ENCODE measurements at places on chromosomes 4 and X. TPM values are rescaled to one million over a fixed set of nuclear protein-coding genes. Genes with fewer than 3 reads are reported as not detected.

The ZNF718 gene
- 27.1 TPM for total RNA-seq

The RBM3 gene
- 183 TPM for total RNA-seq

The RHOXF2B gene
- total RNA-seq = not detected

The CFP gene
- 0.54 TPM for total RNA-seq

The YY2 gene
- total RNA-seq = 0.60 TPM

The PLAC1 gene
- not detected for total RNA-seq

The RPA4 gene
- total RNA-seq = not detected

The SLC9B2 gene
- 91.0 TPM for total RNA-seq

The CFI gene
- 0.79 TPM for total RNA-seq

The NKX3-2 gene
- not detected for total RNA-seq

The MAGEA12 gene
- total RNA-seq = not detected

The CXCL6 gene
- not detected for total RNA-seq

DNA sequence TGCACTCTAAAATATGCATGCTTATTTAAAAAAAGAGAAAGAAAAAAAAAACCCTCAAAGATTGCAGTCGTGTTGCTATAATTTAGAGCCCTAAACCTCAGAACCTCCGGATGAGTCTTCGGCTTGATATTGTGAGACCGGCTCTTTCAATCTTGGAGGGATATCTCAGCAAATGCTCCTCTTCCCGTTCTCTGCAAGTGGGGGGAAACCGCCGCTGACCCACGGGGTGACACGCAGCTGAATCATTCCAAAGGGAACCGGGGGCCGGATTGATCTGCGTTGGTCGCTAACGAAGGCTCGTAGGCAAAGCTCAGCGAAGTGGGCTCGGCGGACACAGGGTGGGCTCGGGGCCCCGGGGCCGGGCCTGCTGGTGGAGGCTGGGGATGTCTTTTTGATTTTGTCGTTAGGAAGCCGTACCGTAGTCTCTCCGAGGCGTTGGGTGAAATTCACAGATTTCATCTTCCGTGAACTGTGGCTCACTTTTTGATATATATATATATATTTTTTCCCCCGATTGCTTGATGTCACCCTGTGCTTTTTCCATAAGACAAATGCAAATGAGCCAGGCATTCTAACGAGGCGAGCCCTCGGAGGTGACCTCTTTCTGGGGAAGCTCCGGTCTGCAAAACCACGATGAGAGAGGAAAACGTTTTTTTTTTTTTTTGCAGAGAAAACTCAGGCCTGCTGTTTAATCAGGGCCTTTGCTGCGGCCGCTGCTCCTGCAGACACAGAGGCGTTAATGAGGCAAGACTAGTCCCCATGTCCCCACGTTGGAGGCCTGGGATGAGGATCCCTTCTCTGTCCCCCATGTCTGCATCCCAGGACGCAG lies 110.7 kb upstream of the PPP2R3B start:
- no peak for DNase-seq

- DNase-seq = peak; percentile 4
These were observed 8.9 kb downstream of the KDR start for GRCh38 chr4:55116450-55116849.

DNA sequence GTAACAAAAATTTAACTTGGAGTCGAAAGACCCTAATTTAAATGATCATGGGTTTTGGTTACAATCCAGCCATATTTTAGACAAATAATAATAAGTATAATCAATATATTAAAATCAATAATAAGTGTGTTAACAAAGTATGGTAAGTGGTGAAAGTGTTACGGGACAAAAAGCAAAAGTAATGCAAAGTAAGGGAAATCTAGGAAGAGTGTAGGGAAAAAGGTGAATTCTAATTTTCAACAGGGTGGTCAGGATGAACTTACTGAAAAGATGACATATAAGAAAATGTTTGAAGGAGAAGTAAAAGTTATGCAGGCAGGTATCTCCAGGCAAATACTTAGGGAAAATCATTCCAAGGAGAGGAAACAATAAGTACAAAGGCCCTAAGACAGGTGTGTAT lies 32.3 kb downstream of the STX18 start:
- no peak for DNase-seq

GRCh38 chr4:126737899-126738526 lies 894.7 kb upstream of the INTU start:
- DNase-seq = no peak

- DNase-seq = no peak
These were observed 2.4 kb upstream of the GPR82 start for GRCh38 chrX:41721590-41721989.

DNA sequence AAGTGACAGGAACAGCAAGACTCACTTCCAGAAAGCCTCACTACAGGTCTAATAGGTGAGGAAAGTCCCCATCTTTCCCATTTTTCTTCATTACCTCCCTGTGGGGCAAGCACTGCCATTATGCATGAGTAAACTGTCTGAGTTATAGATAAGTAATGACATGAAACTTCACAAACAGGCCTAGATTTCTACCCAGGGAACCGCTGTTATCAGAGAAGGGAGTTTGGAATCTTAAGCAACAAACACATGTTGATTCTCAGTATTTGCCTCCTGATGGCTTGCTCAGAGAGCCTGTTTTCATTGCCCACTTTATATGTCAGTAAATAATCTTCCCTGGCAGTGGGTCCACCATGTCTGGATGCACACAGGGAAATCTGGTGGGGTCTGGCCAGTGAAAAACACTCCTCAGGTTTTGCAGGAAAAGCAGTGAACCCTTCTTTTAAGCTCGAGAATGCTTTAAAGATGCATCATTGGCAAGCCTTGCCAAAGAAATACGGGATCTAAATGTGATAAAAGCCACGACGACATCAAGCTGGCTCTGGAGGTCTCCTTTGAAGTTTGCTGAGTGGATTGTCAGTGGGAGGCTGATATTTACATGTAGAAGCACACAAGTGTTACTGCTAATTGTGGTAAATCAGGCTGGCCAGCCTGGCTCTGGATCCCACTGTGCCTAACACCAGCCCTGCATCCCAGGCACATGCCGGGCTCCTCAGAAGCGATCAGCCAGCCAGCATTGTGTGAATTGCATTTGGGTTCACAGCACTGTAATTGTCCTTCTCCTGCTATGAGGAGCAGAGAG lies 25.2 kb downstream of the PDGFRA start:
- no peak for DNase-seq

DNA sequence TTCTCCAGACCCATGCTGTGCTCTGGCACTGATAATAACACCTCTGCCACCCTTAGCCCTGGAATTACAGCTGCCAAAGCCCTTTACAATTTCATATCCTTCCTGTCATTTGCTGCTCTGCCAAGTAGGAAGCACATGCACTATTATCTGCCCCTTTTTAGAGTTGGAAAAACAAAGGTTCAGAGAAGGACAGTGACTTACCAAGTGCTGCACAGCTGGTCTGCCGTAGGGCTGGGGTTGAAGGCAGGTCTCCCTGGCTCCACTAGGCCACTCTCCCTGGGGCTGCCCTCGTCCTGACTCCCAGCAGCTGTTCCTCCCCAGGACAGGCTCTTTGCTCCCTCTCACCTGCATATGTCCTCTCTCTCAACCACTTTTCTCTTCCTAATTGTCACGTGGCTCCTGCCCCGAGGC lies 73.4 kb downstream of the ANAPC4 start:
- DNase-seq = no peak

- DNase-seq = no peak
These were observed 178.6 kb downstream of the ADAMTS3 start for GRCh38 chr4:72390409-72390808.

DNA sequence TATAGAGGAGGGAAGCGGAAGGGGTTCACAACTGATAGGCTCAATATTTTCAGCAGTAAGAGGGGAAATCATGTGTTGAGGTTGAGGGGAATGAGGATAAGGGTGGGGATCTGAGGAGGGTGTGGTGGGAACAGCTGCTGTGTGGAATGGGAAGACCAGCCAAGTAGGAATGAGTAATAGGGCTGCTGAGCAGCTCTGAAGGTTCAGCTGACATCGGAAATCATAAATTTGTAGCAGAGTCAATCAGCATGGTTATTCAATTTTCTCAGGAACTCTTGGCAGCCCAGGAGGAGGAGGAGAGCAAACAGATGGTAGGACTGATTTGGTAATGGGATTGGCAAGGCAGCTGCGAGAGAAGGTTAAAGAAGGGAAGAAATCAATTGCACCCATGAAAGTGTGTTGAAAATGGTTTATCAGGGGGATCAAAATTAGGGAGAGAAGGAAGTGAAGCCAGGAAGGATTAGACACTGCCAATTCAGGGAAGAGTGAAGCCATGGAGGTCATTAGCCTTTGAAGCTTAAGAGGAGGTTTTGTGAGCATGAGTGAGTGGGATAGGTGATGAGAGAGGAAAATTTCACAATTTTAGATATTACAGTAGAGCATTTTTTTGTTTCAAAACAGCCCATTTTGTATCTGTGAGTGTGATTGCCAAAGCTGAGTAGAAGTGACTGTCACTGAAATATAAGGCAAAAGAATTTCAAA lies 82.6 kb downstream of the PCDH7 start:
- DNase-seq = no peak

DNA sequence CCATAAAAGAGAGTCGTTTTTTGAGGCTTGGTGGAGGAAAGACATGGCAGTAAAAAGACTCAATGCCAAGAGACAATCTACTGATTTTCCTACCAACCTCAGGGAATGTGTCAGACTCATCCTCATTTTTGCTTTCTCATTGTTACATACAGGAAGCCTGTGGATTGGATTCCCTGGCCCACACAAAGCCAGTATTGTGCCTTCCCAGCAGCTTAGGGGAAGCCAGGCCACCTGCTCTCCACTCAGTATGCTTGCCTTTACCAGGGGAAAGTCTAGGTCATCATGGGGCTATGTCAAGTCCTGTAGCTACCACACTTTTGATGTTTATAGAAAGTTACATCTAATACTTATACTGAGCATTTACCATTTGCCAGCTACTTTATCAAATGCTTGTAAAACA lies 11.0 kb downstream of the BMX start:
- peak; percentile 55 for DNase-seq

DNA sequence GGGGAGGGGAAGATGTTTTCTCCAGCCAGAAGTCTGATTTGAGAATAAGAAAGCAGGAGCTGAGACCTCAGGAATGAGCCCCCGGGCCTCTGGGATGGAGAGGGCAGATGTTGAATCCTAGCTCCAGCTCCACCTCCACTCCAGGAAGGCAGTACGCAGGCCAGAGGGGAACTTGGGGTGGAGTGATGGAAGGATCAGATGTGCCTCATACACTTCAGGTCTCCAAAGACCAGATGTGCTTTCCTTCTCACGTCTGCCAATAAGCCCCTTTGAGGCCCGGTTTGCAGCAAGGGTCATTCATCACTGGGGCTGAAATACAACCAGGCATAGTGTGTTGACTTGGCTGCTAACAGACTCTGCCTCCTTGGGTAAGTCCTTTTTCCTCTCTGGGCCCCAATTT lies 28.1 kb downstream of the STARD8 start:
- no peak for DNase-seq

GRCh38 chr4:1208266-1208961 lies 36.0 kb upstream of the SPON2 start:
- DNase-seq = no peak

- no peak for DNase-seq
These were observed 150.6 kb downstream of the SPATA18 start for GRCh38 chr4:52201715-52202114.

- peak; percentile 39 for DNase-seq
These were observed 11.3 kb downstream of the GC start for GRCh38 chr4:71772592-71772991.

DNA sequence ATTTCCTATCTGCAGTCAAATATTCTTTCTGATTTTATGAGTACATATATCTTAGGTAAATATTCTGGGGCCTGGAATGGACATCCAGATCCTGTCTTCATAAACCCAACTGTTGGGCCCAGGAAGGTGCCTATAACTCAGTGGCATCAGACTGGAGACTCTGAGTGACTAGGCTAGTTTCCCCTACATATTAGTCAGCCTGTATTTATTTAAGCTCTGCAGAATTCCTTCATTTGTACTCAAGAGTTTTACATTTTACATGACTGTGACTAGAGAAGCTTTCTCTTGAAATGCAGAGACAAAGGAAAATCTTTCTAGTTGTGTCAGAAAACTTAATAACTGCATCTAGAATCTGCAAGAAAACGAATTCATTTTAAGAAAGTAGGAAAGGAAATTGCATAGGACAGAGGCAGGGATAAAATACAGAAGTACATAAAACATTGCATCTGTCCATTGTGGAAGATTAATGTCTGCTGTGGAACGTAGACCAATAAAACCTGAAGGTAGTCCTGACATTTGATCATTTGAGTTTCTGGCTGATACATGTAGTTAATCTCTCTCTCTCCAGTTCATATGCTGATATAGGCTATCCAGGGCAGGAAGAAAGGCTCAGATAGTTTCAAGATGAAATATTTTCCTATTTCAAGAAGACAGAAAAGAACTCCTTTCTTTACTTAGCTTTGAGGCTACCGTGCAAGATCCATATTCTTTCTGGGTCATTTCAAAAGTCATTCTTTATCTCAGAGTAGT lies 78.2 kb downstream of the OPHN1 start:
- no peak for DNase-seq

DNA sequence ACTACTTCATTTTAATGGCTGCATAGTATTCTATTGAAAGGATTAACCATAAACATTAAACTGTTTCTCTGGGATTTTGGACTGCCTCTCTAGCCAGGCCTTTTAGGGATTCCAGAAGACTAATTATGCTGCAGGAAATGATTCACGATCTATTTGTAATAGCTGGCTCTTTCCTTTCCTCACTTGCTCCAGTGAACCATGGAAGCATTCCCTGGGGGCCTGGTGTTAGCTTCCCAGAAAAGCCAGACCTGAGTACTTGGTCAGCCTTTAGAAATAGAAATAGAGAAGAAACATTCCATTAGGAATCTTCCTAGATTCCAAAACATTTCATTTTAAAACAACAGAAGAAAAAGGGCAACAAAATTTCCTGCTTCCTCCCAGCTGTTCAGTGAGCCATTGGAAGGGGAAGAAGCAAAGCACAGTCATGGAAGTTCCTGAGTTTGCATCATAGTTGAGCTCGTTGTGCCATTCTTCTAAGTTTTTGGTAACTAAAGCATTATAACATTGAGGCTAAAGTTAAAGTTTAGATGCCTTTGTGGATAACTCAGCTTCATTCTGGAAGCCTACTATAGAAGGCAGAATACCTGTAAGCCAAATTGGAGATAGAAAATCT lies 83.5 kb downstream of the NPNT start:
- no peak for DNase-seq

DNA sequence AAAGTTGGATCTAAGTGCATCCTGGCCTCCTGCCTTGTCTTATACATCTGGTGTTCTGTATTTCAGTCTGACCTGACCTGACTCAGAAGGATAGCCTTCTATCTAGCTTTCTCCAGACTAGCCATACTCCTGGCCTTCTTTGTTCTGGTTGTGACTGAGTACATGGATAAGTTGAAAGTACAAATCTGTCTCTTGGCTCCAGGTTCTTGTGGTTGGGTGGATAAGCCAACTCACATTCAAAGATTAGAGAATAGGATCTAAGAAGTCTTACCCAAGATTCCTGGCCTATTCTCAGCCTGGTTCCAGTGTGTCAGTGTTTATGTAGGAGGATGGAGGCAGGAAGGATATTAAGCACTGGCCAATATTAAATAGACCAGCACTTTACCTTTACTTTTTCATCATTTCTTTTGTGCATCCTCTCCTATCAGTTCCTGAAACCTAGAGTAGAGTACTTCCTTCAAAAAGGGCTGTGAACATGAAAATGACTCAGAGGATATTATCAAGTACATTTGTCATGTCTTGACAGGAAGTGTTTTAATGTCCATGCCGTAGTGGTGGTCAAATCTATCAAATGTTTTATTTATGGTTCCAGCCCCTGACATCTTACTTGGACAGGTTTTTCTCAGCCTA lies 123.5 kb downstream of the IL15 start:
- DNase-seq = no peak

All from Karpas-422 (cell line).